ENCODE measurements at places on chromosomes 5 and 9.

DNA sequence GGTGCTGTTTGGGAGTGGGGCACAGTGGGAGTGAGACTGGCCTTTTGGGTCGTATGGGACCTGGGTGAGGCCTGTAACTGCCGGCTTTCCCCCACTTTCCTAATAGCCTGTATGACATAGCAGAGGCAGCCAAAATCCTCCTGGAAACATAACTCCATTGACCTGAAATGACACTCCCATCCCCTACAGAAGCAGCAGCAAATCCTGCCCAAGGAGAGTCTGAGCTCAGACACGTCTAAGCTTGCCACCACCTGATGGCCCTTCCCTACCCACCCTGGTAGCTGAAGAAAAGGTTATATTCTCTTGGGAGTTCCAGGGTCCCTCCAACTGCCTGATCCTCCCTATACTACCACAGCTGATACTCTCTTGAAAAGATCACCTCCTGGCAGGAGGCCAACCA is 179.8 kb upstream of the ARRDC3 start:
- no peak for DNase-seq

DNA sequence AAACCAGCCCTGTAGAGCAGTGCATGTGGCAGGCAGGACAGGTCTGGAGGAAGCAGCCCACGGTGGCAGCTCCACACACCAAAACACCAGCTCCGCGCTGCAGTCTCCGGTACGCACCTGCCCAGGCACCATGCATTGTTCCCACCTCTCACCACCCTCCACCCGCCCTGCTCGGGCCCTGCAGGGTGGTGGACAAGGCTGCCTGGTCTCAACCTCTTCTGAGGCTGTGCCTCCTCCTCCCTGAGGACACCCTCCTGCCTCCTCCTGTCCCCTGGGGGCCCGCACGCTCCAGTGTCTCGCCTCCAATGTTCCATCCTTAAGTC is 96.2 kb downstream of the KCNT1 start:
- DNase-seq = no peak

- no peak for DNase-seq
Measured at GRCh38 chr5:132714456-132715307, 22.7 kb downstream of the KIF3A start.

DNA sequence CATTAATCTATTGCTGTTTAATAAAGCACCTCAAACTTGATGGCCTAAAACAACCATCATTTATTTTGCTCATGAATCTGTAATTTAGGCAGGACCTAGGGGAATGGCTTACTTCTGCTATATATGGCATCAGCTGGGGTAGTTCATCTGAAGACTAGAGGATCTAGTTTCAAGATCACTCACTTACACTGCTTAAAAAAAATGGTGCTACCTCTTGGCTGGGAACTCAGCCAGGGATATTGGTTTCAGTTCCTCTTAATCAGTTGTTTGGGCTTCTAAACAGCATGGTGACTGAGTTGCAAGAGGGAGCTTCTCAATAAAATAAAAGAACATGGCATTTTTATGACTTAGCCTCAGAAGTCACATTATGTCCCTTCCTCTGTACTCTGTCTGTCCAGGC is 142.0 kb downstream of the FAM114A2 start:
- no peak for DNase-seq

- DNase-seq = no peak
Measured at GRCh38 chr5:1662559-1663085, 137.0 kb downstream of the MRPL36 start.

GRCh38 chr9:94950579-94951323 is 224.3 kb downstream of the AOPEP start:
- no peak for DNase-seq

DNA sequence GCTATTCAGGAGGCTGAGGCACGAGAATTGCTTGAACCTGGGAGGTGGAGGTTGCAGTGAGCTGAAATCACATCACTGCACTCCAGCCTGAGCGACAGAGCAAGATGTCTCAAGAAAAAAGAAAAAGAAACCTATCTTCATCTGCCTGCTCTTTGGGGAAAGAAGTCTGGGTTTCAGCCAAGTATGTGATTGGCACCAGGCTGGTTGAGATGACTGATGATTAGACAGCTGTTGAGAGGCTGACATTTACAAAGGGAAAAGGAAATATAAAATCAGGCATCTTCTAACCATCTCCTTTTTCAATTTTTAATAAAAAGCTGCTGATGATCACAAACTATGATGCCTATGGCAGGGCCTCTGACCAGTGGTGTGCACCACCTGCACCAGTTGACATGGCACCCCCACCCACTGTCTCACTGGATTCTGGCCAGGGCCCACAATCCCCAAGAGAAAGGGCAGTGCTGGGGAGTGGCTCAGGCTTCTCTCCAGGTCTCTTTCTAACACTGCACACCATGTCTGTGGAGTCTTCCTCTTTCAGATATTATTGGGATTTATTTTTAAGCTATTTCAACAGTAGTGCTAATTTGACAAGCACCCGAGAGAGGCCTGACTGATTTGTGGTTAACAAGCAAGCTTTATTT is 17.2 kb upstream of the C5orf15 start:
- no peak for DNase-seq

DNA sequence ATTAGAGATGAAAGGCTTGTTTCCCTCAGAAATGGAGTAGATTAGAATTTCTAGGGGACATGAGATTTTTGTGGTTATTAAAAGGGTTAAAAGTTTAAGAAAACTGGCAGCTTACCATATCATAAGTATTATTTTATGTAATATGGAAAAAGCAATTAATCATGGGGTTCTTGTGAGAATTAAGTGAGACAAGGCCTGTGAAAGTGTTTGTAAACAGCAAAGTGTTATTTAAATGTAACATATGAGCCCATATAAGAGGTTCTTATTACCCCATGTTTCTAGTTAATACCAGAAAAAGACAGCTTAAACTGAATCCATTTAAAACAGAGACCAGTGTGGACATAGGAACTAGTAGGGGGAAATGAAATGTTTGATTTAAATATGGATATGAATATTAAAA is 241.1 kb upstream of the PIK3R1 start:
- no peak for DNase-seq

DNA sequence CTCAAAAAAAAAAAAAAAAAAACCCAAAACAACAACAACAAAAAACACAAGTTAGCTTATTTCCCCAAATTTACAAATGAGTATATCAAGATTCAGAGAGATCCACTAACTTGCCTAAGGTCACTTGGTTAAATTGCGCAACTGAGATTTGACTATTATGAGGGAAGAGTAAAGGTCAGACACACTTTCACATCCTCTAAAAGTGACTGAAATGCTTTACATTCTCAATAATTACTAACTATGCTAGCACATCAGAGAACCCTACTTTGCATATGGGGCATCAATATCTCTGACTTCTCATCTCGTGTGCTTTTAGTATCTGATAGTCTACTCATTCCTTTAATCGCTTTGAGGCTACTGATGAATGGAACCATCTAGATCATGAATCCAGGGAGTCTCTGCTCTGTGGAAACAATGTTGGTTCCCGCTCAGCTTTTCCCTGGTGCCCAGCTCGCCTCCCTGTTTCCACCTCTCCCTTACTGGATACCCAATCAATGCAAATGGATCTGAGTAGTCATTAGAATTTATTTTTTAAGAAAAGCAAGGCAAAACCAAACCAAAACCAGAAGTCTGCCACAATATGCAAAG is 182.1 kb upstream of the TRIM32 start:
- DNase-seq = no peak

DNA sequence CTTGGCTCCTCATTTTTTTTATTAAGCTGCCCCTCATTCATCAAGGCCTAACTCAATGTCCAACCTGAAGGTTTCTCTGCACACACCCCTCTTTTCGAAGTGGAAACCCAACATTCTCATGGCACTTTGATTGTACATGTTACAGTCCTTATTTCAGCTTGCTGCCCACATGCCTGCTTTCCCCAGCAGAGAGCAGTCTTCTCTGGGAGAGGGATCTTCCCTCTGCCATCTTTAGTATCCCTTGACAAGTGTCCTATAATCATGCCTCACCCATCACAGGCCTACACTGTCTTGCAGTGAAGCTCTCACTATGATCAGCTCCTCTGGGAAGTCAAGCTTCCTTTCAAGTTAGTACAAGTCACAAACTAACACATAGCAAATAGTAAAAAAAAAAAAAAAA is 175.1 kb downstream of the ACER2 start:
- no peak for DNase-seq

DNA sequence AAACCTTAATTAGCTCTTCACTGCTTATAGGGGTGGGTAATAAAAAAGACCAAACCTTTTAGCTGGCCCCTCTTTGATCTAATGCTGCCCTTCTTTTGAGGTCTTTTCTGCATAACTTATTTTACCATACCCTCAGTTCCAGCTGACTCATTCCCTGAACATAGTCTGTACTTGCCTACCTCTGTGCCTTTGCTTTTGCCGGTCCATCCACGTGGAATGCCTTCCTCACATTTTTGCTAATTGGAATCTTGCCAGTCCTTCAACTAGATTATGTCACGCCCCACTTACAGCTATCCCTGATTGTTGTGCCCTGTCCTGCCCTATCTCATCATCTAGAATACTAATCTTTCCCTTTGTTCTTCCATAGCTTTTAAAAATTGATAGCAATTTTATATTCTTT is 44.2 kb downstream of the FAF2 start:
- no peak for DNase-seq

GRCh38 chr5:3155046-3155445 is 403.6 kb upstream of the IRX2 start:
- no peak for DNase-seq

DNA sequence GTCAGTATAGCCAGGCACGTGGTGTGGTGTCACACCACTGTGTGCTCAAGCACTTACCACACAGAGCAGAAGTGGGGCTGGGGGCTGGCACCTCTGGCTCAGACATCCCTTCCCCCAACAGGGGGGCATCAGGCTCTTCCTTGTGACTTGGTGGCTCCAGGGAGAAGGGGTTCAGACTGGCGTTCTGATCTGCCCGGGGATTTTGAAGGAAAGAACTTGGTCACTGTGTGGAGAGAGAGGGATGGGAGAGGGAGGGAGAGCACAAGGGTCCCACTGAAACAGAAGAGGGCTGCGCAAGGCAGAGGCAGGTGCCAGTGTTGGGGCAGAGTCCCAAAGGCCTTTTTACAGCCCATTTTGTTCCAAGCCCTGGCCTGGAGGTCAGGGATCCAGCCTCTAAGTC is 109.7 kb upstream of the ALDH1B1 start:
- DNase-seq = no peak

- no peak for DNase-seq
Measured at GRCh38 chr5:43753069-43753468, 150.1 kb downstream of the NNT start.

GRCh38 chr5:145233461-145233860 is 601.7 kb downstream of the PRELID2 start:
- DNase-seq = no peak

DNA sequence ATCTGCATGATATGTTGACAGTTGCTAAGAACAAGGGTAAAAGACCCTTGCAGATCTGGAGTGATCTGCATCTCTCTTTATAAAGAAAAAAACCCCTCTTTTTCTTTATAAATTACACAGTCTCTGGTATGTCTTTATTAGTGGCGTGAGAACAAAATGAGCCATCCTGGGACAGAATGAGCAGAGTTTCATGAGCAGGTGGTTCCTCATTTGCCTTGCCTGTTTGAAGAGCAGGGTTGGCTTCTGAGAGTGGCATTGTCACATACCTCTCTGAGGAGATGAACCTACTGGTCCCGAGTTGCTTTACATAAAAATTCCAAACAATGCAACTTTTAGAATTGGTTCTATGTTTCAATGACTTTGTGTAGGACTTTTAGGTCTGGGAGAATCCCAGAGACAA is 94.3 kb downstream of the INSYN2B start:
- DNase-seq = no peak

- DNase-seq = no peak
Measured at GRCh38 chr5:19496056-19496455, 491.9 kb downstream of the CDH18 start.

GRCh38 chr5:143110591-143110990 is 292.9 kb downstream of the NR3C1 start:
- no peak for DNase-seq

DNA sequence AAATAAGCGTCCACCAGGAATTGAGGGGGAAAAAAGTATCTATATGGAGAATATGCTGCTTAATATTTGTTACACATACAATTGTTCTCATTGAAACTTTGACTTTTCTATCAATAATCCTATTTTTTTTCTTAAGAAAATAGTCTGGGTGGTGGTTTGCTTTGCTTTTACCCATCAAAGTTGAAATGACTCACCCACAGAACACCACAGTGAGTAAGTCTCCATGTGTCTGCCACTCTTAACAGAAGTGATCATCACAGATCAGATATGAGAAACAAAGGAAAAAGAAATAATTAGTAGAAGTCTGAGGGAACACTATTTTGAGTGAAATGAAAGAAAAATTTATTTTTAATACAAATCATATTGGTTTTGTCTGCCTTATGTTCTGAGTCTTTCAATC is 742.8 kb downstream of the CDH9 start:
- no peak for DNase-seq

GRCh38 chr5:3375586-3376311 is 219.9 kb upstream of the IRX1 start:
- DNase-seq = no peak

GRCh38 chr9:4243877-4244812 is 55.7 kb downstream of the GLIS3 start:
- DNase-seq = no peak

DNA sequence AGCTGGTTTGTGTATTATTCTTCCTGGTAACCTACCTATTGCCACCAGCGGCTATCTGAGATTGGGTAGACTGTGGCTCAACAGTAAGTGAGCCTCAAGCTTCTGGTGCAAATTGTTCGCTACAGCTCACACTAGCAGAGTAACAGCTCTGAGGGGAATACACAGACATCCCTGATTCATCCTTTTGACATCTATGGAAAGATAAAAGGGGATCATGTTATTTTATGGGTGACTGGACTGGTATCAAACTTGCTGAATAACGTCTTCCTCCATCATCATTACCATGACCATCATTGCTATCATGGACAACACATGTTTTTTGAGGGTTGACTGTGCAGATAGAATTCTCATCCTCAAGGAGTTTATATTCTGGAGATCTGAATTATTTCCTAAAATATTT is 129.6 kb downstream of the PIK3R1 start:
- no peak for DNase-seq
